ENCODE measurements at places on chromosomes 7 and 10.
A peak's percentile ranks its signal among the peaks of the same experiment; 100 is the strongest.

DNA sequence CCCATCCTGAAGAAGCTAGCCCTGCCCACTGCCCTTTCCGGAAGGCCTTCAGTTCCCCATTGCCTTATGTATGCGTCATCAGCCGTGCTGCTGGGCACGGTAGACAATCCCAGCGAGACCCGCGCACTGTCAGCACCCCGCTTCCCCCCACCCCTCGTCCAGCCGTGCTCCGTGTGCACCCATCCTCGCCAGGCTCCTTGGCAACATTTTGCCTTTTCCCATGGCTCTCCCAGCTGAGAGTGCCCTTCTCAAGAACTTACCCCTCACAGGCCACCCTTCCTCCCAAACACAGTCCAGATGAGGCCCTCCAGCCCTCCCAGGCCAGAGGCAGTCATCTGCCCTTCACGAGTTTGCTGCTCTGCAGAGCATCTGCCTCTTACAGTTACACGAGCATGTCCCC, 633.8 kb upstream of the FOXK1 start:
- DNase-seq, result no peak

- DNase-seq, result no peak
Observed at GRCh38 chr7:137443616-137444015, 100.1 kb upstream of the PTN start.

DNA sequence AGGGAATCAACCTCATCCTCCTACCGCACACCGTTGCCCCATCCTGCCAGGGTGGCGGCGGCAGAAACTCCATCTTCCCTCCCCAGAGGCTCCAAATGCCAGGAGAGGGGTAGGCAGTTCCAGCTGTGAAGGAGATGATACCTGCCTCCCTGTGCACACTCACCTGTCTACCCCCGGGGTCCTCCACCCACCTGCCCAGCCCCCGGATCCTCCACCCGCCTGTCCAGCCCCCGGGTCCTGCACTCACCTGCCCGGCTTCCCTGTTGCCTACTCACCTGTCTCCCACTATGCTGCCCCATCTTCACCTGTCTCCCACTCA, 13.4 kb upstream of the DNAAF5 start:
- no peak for DNase-seq

DNA sequence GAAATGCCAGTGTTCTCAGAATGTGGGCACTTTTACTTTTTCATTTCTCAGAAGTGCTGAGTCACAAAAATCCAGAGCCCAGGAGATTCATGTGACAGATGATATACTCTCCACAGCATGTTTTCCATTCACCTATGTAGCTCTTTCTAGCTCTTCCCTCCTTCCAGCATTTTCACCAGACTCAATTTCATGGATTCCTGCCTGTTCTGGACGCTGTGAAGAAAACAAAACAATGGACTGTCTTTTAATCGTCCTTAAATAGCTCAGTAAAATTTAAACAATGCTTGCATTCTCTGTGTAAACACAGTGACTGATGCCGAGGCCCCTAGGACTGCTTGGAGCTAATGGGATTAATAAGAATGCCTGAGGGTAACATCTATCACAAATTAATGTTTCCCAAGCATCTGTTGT, 25.5 kb downstream of the ZNF713 start:
- no peak for DNase-seq

- DNase-seq, result no peak
Observed at GRCh38 chr10:117928741-117929140, 118.0 kb downstream of the RAB11FIP2 start.

GRCh38 chr7:35983626-35984025, 169.4 kb upstream of the EEPD1 start:
- no peak for DNase-seq

- DNase-seq, result no peak
Observed at GRCh38 chr10:126576336-126576735, 94.2 kb downstream of the C10orf90 start.

DNA sequence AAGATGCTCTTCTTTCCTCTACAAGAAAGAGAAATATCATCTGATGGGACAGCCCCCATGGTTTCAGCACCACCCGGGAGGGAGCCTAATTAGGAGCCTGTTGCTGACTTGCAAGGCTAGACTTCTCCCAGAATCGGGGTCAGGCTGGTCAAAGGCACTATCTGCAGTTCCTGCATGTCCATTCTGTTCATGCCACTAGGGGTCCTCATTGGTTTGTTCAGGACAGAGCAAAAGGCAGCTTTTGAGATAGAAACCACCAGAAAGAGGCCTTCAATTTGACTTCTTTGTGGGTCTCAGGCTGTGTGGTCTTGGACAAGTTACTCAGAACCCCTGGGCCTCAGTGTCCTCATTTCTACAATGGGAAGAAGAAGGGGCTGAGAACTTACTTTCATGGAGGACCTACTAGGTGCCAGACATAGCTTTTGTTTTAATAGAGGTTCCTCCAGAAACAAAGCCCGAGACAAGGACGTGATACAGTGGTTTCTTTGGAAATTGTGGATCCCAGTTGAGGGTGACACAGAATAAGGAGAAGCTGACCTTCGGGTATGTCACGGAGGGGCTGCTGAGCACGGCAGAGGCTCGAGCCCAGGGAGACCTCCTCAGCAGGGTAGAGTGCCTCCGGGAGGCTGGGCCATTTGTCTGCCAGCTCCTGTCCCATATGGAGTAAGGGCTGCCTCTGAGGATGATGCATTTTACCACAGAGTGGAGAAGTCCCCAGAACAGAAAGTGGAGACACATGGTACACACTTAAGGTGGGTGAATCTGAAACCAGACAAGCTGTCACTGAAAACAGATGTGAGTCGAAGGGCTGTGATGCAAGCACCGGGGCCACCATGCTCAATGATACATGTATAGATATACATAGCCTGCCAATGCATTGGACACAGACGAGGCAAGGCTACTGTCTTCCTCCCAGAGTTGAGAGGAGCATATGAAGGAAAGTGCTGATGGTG, 33.1 kb upstream of the NEUROD6 start:
- DNase-seq, result no peak

DNA sequence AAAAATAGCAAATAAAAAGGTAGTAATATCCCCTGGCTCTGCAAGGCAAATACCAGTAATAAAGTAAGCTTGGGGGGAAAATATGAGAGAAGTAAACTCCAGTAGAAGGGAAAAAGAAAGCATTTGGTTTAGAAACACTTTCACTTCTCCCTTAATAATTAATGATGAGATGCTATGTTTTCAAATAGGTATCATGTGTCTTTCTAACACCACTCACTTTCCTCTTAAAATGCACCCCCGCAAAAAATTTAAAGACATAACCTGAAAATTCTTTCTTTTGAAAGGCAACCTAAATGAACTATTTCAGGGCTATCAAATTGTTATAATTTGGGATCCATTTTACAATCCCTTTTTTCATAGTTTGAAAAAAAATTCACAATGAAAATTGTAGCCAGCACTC, 240.3 kb downstream of the SNX10 start:
- DNase-seq, result no peak

DNA sequence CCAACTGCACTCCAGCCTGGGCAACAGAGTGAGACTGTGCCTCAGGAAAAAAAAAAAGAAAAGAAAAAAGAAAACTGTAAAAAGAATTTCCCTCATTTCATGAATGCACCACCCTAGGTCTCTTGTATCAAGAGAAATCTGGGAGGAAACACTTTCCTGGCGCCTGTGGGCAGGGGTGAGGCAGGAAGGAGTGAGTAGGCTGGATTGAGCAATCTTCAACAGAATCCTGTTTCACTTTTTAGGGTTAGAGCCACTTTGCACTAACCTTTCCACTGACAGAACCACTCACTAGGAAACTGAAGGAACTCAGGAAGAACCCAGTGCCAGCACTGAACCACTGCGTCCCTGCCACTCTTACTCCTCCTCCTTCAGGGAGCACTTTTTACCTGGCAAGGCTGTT, 282.1 kb downstream of the CCDC3 start:
- no peak for DNase-seq

- DNase-seq, result no peak
Observed at GRCh38 chr10:31557854-31558253, 238.8 kb downstream of the ZEB1 start.

DNA sequence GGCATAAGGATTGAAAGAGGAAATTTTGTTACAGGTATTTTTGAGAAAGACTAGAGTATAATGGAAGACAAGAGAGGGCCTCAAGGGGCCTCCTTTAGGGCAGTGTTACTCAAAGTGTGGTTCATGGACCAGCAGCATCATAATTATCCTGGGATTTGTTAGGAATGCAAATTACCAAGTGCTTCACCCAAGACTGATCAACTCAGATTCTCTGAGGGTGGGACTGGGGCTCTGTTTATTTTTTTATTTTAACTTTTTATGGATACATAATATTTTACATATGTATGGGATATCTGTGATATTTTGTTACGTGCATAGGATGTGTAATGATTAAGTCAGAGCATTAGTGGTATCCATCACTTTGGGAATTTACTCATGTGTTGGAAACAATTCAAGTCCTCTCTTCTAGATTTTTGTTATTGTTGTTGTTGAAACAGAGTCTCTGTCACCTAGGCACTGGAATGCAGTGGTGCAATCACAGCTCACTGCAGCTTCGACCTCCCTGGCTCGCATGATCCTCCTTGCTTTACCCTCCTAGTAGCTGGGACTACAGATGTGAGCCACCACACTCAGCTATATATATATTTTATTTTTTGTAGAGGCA, 2.2 kb upstream of the KCTD7 start:
- no peak for DNase-seq

- no peak for DNase-seq
Observed at GRCh38 chr7:131011432-131011742, 277.4 kb upstream of the KLF14 start.

DNA sequence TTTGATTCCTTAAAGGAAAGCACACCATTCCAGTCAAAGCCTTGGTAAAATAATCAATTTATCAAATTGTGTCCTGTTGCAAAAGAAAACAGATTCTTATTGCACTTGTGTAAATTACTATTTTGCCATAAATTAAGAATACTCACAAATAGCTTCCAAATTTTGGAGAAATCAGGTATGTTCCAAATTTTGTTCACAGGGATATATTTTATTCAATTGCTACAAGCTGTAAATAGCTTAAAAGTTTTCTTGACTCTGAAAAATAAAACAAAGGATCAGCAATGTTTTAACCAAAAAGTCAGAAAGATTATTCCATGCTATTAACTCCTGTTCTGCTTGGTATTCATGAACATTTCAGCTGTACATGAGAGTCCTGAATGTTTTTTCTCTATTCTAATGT, 47.4 kb upstream of the CHST3 start:
- no peak for DNase-seq

- DNase-seq, result no peak
Observed at GRCh38 chr7:122949186-122949585, 46.3 kb downstream of the TAS2R16 start.

DNA sequence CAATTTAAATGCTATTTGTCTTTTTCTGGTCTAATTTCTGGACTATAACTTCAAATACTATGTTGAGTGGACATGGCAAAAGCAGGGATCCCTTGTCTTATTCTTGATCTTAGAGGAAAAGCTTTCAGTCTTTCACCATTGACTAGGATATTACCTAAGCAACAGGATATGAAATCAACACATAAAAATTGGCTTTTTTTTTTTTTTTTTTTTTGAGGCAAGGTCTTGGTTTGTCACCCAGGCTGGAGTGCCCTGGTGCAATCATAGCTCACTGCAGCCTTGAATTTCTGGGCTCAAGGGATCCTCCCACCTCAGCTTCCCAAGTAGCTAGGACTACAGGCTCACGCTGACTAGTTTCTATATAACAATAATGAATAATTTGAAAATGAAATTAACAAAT, 90.8 kb downstream of the JMJD1C start:
- DNase-seq, result no peak

- DNase-seq, result no peak
Observed at GRCh38 chr7:44454348-44454747, 36.1 kb downstream of the NUDCD3 start.

GRCh38 chr7:102080434-102081243, 206.0 kb upstream of the SH2B2 start:
- DNase-seq, result no peak

DNA sequence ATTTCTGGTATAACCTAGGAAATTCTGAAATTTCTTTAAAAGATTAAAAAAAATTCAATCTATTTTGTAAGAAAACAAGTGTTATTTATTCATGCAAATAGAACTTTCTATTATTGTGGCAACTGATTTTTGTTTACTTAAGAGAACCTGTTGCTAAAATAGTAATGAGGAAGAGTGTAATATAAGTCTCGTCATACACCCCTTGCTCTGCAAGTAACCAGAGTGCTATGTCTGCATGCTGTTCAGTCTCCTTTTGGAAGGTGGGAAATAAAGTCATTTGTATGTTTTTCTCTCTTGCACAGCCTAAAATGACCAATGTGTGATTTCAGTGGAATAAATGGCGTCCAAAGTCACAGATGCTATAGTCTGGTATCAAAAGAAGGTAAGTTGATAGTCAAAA, 41.3 kb downstream of the PHTF2 start:
- DNase-seq, result no peak

DNA sequence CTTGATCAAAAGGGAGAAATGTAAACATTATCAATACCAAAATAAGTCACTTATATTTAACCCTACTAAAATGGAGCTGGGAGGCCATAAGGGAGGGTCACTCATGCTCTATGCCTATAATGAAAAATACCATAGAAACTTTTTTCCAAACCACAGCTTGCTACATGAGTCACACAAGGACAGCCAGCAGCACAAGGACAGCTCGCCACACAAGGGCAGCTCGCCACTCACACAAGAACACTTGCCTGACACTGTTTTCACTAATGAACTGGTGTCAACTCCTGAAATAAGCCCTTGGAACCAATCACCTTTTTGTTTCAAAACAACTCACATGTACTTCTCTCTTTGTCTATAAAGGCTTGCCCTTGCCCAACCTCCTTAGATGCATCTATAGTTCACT, 43.3 kb downstream of the FRMPD2 start:
- no peak for DNase-seq

- no peak for DNase-seq
Observed at GRCh38 chr10:102120991-102121738, 997 bp upstream of the LDB1 start.

GRCh38 chr7:148242294-148242821, 348.2 kb upstream of the C7orf33 start:
- peak; percentile 8 for DNase-seq

- DNase-seq, result no peak
Observed at GRCh38 chr10:92024700-92025099, 101.1 kb downstream of the BTAF1 start.

DNA sequence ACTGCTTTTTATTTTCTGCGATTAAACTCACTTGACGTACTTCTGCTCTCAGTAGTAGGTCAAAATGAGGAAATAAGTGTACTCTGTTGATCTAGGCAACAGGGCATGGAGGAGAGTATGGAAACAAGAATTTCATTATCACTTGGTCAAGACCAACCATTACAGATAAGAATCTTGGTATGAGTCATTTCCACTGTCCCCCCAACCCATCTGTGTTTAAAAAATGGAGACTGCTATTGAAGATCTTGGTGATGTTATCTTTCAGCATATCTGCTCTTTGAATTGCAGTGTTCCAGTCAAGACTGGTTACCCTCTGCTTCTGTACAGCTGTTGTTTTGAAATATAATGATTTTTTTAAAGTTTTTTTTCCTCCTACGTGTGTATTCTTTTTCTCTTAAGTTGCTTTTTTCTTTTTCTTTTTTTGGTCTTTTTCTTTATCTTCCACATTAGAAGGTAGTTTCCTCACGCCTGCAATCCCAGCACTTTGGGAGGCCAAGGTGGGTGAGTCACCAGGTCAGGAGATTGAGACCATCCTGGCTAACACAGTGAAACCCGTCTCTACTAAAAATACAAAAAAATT, 11.7 kb downstream of the STAM start:
- DNase-seq, result no peak

- DNase-seq, result no peak
Observed at GRCh38 chr7:133139350-133139749, 57.5 kb upstream of the CHCHD3 start.

All from NCI-H1436 treated with DMSO at 0.1 percent for 48 hours (cell line).